Stomach (tissue), 19 donors: ENCODE measurements at places on chromosomes 3 and 15. TPM values are rescaled to one million over a fixed set of nuclear protein-coding genes. Genes with fewer than 3 reads are reported as not detected.
A peak's percentile ranks its signal among the peaks of the same experiment; 100 is the strongest.

DNA sequence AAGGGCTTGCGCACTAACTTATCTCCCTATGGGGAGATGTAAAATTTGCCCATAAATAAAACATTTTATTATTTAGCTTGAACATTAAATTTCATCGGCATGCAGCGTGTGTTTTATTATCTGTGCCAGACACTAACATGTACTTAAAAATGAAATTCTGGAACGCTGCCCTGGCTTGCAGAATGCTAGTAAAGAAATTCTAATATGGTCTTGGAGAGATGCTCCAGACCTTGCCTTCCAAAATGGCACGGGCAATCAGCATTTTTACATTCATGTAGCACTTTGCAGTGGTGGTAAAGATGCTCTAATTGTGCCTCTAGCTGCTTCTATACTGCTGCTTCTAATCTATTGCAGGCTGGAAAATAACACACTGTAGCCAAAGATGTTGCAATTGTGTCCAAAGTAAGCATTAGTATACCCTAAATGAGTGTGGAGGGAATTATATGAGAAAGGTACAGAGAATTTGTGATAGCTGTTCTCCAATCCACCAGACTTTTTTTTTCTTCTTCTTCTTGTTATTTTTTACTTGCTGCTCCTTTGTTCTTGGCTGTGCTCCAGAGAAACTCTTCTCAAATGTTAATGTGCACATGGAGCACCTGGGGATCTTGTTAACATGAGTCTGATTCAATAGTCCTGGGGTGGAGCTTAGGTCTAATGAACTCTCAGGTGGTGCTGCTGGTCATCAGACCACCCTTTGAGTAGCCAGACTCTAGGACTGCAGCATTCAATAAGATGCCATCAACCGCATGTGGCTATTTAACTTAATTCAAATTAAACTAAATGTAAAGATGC, 47.3 kb downstream of the CRABP1 start:
- peak; percentile 1 for DNase-seq

DNA sequence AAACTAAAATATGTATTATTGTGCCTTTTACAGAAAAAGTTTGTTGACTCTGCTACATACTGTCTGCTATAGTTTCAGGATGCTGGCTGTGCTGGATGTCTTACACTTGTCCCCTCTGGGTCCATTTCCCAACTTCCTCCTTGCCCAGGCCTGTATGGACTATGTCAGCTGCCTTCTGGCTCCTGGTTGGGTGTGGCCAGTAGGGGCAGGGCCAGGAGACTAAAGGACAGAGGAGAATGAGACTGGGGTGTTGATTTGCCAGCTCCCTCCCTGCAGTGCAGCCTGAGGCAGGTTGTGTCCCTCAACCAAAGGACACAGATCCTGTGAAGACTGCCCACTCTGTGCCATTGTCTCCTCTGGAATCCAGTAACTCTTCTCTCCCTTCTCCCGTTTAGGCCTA, 90.6 kb upstream of the UBE2E2 start:
- DNase-seq = no peak

GRCh38 chr3:185353823-185354614, 8.9 kb upstream of the MAP3K13 start:
- peak; percentile 83 for DNase-seq

KLHL40 gene
- not detected for total RNA-seq

CACNA2D2 gene
- 1.2 TPM for total RNA-seq

C3orf80 gene
- total RNA-seq = not detected
